RWPE1 (cell line): ENCODE measurements at places on chromosomes 7 and 10.

GRCh38 chr7:157461573-157462418 is 125.0 kb downstream of the DNAJB6 start:
- no peak for DNase-seq

- DNase-seq = no peak
Measured at GRCh38 chr7:95927756-95928155, 155.4 kb downstream of the DYNC1I1 start.

- no peak for DNase-seq
Measured at GRCh38 chr7:20797462-20798080, 10.9 kb upstream of the SP8 start.

DNA sequence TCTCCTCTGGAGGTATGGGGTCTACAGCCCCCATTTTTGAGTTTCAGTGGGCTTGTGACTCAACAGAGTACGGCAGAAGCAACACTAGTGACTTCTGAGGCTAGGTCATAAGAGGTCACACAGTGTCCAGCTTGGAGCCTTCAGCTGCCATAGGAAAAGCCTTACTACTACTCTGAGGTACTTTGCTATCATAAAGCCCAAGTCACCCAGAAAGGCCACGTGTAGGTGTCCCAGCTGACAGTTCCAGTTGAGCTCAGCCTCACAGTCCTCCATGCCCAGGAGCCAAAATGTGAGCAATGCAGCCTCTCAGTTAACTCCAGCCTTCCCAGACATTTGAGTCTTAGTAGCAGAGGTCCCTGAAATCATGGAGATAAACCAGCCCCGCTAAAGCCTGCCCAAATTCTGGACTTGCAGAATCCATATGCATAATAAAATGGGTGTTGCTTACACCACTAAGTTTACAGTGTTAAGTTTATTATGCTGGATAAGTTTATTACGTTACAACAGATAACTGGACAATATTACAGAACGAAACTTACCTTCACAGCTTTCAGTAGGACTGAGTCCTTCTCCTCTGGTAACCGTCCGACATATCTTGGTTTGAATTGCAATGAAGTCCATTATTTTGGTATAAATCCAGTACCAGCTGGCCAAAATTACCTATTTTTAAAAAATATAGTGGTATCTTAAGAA is 181.1 kb downstream of the AVL9 start:
- DNase-seq = no peak

DNA sequence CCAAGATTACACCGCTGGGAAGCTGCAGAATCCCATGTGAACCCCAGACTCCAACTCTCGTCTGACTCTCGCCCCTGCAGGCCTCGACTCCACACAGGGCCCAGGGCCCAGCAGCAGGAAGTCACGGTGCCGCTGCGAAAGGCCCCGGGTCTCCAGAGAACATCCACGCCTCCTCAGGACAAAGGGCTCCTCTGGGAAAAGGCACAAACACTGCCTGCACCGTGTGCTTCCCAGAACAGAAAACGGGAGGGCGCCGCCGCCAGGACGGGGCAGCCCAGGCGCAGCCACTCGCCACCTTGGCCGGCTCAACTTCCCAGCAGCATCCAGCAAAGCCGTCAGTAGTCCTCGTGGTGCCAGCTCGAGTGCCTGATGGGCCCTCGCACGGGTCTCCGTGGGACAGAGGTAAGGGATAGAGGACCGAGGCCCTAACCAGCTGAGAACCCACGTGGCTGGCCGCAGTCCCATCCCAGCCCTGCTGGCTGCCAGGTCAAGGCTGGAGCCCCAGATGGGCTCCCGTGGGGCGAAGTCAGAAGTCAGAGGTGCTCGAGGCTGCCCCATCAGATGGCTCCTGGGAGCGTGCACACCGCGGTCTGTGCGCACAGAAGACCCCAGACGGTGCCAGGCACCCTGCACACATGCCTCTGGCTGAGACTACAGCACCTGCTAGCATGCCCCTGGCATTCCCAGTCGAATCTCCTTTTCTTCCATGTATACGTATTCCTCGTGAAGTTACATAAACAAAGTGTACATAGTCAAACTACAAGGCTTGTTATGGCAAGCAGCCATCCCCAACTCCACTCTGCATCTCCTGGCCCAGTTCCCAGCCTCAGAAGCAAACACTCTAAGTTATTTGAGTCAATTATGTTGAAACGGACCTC is 60.2 kb downstream of the MAD1L1 start:
- DNase-seq = peak; percentile 77

DNA sequence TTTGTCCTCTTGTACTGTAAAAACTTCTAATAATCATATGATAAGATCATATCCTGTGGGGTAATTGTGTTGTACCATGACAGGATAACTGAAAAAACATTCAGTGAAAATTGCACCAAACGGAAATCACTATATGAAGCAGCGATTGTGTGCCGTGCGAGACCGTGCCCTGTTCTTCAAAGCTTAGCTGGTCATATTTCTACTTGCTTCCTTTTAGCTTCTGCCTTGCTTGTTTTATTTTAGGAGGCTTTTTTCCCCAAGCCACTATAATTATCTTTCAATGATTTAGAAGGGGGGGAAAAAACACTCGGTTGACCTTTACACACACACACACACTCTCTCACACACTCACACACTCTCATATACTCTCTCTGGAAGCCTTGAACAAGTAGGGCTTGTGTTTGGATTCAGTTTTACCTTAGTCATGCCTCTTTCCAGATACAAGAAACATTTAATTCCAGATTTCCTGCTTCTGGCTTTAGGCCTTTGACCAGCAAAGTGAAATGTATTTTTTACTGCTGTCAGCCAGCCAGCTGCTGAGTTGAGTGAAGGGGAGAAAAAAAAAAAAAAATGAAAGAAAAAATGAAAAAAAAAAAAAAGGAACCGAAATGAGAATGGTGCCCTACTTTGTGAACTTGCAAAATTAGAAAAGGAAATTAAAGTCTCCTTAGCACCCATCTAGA is 181.4 kb downstream of the ARID5B start:
- DNase-seq = no peak
